ENCODE measurements at places on chromosomes 4 and X.
A peak's percentile ranks its signal among the peaks of the same experiment; 100 is the strongest.

- DNase-seq: peak; percentile 91
These were observed 37.3 kb downstream of the ACOX3 start for GRCh38 chr4:8403173-8403753.

DNA sequence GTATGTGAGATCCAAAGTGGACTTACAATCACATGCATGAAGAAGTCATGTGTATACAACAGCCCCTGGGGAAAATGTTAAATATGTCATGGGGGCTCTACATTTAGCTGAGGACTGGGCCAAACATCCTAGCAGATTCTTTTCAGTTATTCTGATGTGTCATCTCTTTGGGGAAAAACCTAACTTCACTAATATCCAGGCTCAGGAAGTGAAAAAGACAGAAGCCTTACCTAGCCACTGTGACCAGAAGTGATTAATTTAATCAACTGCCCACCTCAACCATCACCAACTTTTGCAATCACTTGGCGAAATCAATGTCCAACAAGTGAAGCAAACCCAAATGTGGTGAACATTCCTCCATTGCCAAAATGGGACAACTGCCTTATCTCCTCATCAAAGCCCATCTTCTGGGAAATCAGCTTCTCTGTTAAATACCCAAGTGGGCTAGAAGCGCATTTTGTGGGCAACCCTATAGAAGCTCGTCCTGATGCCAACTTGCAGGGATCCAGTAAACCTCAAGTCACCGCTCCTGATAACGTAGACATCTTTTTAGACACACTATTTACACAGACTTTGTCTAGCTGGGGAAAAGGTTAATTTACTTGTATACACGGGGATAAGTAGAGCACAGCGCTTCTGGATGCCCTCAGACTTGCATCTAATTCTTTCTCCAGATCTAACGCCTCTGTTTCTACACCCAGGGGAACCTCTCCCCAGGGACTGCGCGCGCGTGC is 1.4 kb upstream of the HHIP start:
- DNase-seq: no peak

GRCh38 chrX:52852110-52852860 is 15.6 kb downstream of the XAGE3 start:
- peak; percentile 33 for DNase-seq

DNA sequence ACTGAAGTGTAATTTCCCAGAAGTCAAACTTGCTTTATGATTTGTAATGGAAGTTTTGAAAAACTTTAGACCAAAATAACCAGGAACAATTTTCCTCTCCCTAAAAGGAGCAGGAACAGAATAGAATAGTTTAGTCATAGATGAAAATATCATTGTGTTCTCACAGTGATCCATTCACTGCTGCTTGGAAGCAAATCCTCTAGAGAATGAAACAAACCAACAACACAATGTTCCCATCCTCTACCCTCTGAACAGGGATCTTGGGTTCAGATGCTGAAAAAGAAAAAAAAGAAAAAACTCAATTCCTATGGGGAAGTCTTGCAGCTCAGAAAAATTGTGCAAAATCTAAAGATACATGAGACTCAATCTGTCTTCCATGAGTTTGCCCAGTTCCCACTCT is 12.2 kb downstream of the DSPP start:
- DNase-seq: no peak

GRCh38 chr4:160026721-160027120 is 923.8 kb downstream of the RAPGEF2 start:
- no peak for DNase-seq
